ENCODE measurements at places on chromosomes 1 and 21.

- no peak for DNase-seq
Observed at GRCh38 chr1:229186373-229187056, 84.4 kb upstream of the RAB4A start.

GRCh38 chr1:234649432-234650081 lies 39.6 kb upstream of the IRF2BP2 start:
- no peak for DNase-seq

GRCh38 chr1:57091642-57092041 lies 125.8 kb upstream of the C8B start:
- DNase-seq = no peak

DNA sequence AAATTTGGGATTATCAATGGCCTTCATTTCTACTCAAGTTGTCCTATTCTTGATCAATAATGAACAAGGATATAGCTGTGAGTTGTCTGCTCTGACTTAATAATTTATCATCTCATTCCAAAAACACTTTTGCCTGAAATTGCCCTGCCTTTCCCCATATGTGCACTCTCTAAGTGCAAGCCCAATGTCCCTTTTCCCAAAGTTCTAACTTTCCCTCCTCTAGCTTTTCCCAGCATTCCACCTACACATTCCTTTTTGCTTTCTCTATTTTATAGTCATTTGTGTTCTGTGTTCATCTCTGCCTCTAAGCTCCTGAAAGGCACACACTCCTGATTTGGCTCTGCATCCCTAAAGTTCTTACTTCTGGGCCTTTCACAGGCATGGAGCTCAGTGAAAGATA lies 34.7 kb downstream of the SUSD4 start:
- DNase-seq = no peak

- no peak for DNase-seq
Observed at GRCh38 chr21:37845535-37845934, 70.7 kb downstream of the KCNJ6 start.

All from HS-5 (cell line).